ENCODE measurements at places on chromosomes 7 and 10.

DNA sequence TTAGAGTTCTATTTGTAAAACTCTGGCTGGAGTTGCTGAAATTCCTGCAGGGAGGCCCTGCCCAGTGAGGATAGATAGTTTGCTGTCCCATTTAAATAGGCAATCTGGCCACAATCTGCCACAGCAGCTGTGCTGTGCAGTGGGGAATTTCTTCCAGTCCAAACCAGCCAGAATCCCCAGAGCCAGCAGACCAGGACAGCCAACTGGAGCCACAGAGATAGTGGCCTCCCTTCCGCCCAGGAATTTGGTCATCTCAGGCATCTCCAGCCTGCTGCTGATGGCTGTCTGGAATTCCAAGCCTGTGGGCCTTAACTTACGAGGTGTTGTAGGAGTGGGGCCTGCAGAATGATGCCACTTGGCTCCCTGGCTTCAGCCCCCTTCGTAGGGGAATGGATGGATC, 643.4 kb downstream of the DNAJB9 start:
- no peak for DNase-seq

DNA sequence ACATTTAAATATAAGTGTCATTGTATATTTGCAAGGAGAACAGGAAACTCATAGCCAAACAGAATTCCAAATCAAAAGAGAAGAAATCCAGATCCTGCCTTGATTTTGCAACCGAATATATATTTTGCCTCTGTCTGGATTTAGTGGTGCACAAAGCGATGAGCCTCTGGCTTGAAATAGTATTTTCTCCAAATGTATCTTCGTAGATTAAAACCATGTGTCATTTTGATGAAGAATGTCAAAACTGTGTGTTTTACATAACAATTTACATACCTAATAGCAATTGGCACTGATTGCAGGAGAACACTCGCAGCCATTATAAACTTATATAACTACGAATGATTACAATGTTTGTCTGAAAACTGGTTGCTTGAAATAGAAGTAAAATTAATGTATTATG, 156.4 kb downstream of the ARID5B start:
- no peak for DNase-seq

GRCh38 chr7:77222065-77222464, 22.4 kb upstream of the FGL2 start:
- no peak for DNase-seq

DNA sequence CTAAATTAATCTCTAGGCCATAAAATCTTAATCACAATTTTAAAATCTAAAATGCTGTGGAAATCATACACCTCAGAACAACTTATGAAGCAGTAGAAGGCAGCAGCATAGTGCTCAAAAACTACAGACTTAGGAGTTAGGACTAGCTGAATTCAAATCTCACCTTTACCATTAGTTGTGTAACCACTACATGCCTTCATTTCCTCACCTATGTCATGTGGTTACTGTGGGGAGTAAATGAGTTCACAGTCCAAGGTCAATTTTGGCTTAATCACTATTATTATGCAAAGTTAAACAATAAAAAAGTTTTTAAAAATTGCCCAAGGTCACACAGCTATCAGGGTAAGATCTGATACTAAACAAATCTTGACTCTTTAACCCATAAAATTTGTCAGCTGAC, 37.0 kb downstream of the SNX13 start:
- DNase-seq: no peak

GRCh38 chr7:96822824-96823223, 113.2 kb upstream of the SEM1 start:
- DNase-seq: no peak

- DNase-seq: no peak
These were observed 169.0 kb upstream of the PHYHIPL start for GRCh38 chr10:59007307-59008025.

GRCh38 chr7:76357475-76358010, 1.2 kb downstream of the YWHAG start:
- DNase-seq: no peak

GRCh38 chr10:91242940-91243339, 22.5 kb downstream of the PCGF5 start:
- DNase-seq: no peak

- DNase-seq: no peak
These were observed 5.1 kb downstream of the DPY19L1 start for GRCh38 chr7:35032166-35032565.

DNA sequence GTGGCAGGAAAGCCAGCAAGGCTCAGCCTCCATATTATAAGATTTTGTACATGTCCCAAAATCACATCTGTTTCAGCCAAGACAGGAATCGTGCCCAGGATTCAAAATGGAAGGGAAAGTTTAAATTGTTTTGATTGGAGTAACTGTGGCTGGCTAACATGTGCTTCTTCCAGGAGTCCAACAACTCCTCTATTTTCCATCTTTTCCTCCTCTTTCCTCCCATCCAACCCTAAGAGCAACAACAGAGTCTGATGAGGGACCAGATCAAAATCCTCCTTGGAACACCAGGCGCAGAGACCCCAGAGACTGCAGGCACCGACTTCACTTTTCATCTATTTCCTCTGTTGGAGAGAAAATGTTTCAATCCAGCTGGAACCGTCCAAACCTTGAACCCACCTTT, 36.0 kb upstream of the SVIL start:
- DNase-seq: no peak

DNA sequence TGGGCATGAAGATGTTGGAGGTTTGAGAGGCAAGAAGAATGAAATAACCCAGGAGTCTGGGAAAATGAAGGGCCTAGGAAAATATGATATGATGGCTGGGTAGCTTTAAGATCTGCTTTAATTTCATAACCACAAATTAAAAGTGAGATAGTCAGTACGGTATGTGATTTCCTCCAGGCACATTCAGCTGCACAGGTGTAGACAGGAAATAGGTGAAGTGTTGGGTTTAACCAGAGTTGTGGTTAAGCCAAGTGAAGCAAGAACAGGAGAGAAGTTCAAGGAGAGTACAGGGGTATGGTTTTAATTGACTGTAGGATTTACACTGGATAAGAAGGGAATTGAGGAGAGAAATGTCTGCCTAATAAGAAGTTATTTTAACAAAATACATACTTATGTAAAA, 2.6 kb downstream of the PNLIPRP3 start:
- no peak for DNase-seq

DNA sequence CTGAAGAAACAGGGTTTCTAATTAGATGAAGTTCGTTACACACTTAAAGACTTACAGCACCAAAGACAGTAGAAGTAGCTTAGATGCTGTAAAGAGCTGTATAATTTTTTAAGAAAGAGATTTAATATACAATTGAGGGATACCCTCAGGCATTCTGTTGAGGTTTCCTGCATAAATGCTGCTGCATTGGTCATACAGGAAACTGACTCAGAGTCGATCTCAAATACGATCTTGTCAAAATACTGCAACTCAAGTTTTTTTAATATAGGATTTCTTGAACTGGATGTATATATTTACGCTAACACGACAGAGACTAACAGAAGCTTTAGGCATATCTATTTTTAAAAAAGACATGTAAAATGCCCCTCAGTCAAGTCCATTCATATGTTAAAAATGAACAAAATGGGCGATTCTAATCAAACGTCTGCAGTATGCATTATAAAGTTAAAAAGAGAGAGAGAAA, 2.4 kb upstream of the ARID5B start:
- no peak for DNase-seq

DNA sequence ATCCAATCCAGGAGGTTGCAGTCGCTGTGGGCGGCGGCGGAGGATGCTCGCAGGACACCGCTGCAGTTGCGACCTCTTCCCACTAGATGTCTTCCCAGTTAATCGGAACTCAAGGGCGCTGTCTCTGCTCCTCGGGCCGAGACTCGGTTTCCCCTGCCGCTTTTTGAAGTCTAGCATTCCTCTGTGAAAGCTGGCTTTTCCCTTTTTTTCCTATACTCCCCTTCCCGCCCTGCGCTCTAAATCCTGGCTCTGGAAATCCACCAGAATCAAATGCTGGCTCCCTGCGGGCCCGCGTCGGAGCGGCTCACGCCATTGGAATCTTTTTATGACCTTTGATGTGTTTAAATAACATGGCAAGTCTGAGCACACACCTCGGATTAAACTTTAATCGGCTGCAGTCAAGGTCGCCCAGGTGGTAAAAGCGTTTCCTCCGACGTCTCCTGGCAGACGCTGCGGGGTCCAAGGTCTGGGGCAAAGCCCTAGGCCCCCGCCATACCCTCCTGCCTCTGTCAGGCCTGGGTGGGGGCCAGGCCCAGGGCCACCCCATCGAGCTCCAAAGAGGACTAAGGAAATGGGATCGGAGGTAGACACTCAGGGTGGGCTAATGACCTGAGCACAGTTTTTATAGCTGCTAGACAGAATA, 10.7 kb upstream of the HOXA13 start:
- DNase-seq: peak; percentile 38

GRCh38 chr10:85648279-85648754, 718.3 kb downstream of the GRID1 start:
- peak; percentile 45 for DNase-seq

DNA sequence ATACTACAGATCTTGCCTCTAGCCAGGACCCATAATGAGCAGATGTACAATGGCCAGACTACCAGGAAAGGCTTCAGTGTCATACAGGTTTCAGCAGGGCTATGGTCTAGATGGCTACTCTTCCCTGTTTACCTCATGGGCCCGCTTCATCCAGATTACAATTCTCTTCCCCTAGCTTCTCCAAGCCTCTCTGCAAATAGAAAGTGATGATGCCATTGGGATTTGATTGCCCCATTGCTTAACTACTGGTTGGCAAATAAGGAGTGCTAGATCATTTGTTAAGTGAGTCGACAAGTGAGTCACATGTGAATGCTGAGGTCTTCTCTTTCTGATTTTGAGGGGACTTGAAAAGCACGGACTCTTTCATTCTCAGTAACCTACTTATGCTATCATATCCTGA, 361.5 kb upstream of the LRRTM3 start:
- DNase-seq: no peak

GRCh38 chr10:45443101-45444009, 69.3 kb downstream of the ALOX5 start:
- no peak for DNase-seq

All from posterior cingulate gyrus (tissue), 11 donors.